ENCODE measurements at places on chromosomes 1 and 21.

DNA sequence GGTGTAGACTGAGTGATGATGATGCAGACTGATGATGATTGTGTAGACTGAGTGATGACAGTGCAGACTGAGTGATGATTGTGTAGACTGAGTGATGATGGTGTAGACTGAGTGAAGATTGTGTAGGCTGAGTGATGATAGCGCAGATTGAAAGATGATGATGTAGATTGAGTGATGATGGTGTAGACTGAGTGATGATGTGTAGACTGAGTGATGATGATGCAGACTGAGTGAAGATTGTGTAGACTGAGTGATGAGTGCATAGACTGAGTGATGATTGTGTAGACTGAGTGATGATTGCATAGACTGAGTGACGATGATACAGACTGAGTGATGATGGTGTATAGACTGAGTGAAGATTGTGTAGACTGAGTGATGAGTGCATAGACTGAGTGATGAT is 28.7 kb downstream of the FAM89A start:
- no peak for DNase-seq

DNA sequence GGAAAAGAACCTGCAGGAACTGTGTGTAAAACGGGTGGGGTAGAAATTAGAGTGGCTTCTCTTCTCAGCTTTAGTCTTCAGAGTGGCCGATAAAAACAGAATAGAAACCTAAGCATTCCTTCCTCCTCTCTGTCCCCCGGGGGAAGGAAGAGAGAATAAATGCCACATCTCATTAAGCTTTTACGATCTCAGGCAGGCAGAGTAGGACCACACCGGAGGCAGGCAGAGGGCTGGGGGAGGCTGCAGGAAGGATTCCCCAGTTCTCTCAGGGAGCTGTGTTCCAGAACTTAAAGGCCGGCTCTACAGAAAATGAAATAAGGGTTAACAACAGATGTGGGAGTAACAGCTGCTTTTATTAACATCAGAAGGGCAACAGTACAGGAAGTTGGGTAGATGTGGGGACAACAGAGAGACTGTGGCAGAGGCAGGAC is 24.5 kb upstream of the MEF2D start:
- DNase-seq: no peak

DNA sequence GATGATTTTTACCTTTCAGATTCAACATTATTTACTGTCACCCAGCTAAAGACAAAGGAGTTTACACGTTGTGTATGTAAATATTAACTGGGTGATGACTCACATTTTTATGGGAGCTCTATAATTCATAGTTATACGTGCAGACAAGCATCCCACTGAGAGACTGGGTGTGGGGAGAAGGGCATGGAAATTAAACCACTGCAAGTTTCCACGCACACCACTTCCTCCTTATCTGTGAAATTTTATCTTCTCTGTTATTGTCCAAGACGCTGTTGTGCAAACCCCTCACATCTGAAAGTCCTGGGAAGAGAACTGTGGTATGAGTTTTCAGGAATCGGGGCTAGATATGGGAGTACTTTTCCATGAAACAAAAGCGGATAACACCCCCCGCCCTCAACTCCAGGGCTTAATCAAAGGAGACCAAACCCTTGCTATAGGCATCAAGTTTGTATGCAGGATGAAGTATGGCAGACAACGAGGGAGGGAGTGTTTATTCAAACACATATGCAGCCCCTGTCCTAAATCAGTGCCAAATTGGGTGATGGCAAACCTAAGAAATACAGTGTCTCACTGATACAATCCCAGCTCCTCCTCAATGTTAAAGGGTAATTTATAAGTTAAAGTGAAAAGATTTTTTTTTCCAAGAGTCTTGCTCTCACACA is 23.3 kb upstream of the DPT start:
- DNase-seq: no peak

GRCh38 chr21:44418876-44419230 is 36.5 kb upstream of the LRRC3 start:
- no peak for DNase-seq

- DNase-seq: no peak
Measured at GRCh38 chr1:184461321-184461720, 74.5 kb downstream of the C1orf21 start.

GRCh38 chr1:115170961-115171392 is 81.7 kb upstream of the TSPAN2 start:
- DNase-seq: no peak

DNA sequence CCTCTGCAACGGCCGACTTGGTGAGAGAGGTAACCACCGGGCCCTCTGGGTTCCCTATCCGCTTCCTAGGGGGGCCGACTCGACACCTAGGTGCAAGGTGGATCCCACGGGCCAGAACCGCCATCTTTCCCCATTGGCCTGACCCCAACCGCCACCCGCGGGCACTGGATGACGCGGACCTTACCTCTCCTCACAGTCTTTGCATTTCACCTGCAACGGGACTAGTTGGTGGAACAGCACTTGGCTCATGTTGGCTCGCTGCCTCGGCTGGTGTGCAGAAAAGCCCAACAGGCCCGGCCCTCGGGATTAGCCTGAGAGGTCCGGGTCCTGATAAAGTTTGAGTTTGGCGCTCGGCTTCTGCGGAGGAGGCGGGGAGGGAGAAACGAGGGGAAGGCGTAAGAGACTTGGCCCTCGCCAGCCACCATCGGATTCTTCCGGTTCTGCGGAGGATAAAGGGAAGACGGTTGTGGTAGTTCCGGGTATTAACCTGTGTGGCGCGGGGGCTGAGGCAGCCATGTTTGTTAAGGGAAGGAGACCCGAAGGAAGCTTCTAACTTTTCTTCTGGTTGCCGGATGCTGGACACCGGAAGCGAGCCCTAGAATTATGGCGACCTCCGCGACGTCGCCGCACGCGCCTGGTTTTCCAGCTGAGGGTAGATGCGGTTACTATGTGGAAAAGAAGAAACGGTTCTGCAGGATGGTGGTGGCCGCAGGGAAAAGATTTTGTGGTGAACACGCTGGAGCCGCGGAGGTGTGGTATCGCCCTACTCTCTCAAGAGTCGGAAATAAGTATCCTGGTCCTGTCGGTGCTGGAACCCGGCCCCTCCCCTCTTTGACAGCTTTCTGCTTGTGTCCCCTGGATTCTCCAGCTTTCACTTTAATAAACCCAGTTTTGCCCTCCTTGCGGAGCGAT is at the start of the genes SASS6 and TRMT13:
Gene SASS6, minus strand, starts transcription at position 365 of the 912 bp plus-strand sequence. Its CDS starts 116 bp downstream, at position 249.
Gene TRMT13, plus strand, starts transcription at position 598 of the 912 bp plus-strand sequence. Its CDS starts 6 bp downstream, at position 604.
- DNase-seq: peak; percentile 99
